Stimulated activated CD4-positive, alpha-beta T cell treated with anti-CD3 and anti-CD28 coated beads, Interleukin-1b, Interleukin-23, amount 100 ng/mL, for 24 hours (primary cell): ENCODE measurements at places on chromosomes 1 and 21.

DNA sequence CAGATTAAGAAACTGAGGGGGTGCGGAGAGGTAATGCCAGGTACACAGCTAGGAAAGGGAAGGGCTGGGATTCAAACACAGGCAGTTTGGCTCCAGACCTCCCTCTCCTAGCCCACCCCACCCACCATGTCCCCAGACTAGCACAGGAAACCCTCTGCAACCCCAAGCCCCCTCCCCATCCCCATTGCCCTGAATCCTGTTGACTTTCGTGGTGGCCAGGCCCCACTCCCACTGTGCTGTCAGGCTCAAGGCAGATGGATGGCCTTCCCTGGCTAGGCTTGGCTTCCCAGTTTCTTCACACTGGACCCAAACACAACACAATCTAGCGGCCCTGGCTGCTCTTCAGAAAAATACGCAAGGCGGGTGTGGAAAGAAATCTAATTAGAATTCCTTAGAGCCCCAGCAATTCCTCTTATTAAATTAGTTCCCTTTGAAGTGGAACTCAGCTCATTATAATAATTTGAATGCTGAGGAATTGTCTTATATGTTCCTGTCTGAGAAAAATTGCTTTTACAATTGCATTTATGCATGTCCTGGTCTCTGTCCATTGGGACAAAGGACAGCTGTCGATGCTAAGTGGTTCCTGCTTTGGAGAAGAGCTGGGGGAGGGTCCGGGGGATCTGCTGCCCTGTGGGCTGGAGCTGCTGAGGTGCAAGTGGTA, 97.4 kb downstream of the SYF2 start:
- no peak for DNase-seq

- DNase-seq, result no peak
Observed at GRCh38 chr1:100187912-100188311, 9.9 kb upstream of the LRRC39 start.

DNA sequence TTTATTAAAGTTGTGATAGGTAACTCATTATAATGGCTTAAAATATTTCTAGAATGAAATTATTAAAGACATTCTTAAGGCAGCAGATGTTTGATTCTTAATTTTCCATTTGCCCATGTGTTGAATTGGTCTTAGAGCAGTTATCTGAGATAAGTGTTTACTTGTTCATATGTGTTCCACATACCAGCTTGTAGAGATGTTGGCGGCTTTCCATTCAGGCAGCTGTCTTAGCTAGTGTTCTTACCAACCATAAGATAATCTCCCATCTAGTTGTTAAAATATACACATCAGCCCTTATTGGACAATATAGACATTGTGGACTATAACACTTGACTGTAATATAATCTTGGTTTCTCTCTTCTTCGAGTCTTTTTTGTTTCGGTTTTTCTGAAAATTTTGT, 1372.9 kb upstream of the ADGRL2 start:
- no peak for DNase-seq

- DNase-seq, result peak; percentile 45
Observed at GRCh38 chr1:110203021-110203661, 7.0 kb upstream of the KCNC4 start.

- DNase-seq, result no peak
Observed at GRCh38 chr21:25329227-25329825, 278.0 kb downstream of the MRPL39 start.
